ENCODE measurements at places on chromosomes 4 and X.

DNA sequence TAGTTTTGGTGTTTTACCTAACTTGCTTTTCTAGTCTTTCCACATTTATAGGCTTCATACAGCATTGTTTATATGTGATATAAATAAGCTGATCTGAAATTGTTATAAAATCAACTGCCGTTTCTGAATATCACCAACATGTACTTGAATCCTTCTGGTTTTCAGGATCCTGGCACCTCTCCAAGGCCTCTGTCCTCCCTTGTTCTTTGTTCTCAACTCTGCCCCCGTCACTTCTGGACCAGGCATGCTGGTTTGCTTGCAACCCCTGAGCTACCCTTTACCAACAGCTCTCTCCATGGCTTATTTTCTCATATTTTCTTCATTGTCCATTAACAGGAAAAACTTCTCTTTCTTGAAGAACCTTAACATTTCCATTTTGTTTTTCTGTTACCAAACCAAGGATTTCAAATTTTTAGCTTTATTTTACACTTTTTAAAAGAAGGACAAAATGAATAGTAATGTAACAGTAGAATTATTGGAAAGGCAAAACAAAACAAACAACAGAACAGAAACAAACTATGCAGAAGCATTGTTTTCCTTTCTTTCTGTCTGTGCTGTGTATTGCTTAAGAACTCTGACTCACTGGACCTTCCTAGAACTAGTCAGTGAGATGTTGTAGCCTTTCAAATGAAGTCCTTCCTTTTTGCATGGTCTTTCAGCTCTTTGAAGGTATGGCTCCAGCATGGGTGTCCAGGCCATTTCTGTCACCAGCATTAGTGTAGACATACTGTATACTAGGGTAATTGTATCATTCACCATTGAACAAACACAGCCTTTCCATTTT lies 44.8 kb downstream of the BANK1 start:
- DNase-seq = peak; percentile 44

- no peak for DNase-seq
Measured at GRCh38 chr4:6476893-6477292, 4.5 kb upstream of the PPP2R2C start.

DNA sequence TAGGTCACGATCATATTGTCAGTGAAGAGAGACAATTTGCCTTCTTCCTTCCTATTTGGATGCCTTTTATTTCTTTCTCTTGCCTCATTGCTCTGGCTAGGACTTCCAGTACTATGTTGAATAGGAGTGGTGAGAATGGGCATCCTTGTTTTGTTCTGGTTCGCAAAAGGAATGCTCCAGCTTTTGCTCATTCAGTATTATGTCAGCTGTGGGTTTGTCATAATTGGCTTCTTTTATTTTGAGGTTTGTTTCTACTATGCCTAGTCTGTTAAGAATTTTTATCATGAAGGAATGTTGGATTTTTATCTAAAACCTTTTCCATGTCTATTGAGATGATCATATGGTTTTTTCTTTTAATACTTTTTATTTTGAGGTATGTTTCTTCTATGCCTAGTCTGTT lies 152.3 kb upstream of the MAD2L1 start:
- no peak for DNase-seq

DNA sequence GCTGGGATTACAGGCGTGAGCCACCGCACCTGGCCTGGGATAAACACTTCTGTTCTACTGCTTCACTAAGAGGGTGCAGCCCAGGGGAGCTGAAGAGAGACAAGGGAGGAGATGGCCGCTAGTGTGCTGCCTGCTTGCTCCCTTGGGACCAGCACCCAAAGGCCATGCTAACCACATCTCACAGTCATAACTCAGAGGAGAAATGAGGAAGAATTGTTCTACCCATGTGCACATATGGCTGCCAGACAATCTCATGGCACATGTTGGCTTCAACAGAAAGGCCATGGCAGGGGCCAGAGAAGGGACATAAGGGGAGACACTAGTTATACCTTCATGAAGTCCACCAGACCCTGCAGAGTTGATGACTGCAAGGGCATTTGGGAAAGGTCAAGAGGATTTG lies 22.4 kb downstream of the CLDN22 start:
- no peak for DNase-seq

- DNase-seq = no peak
Measured at GRCh38 chrX:67543818-67544217, at the start of gene AR. Gene AR, plus strand, starts transcription at chrX:67544021. Its CDS starts 1,126 bp downstream, at chrX:67545147.

DNA sequence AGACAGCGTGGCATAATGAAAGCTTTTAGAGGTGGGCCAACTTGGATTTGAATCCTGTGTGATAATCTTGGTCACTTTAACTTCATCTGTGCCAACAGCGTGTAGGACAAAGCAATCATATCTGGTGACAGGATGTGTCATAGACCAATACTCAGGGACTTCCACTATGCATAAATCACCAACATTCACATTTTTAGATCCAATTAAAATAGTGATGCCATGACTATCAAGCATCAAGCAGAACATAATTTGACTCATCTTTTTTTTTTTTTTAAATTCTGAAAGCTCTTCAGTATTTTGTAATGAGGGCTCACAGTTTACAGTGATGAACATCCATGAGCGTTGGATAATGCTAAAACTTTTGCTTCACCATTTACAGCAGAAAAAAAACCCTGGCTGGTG lies 27.3 kb upstream of the RAPGEF2 start:
- DNase-seq = no peak

All from NCI-H748 treated with DMSO at 0.1 percent for 48 hours (cell line).